RWPE2 (cell line): ENCODE measurements at places on chromosomes 3 and 15.

DNA sequence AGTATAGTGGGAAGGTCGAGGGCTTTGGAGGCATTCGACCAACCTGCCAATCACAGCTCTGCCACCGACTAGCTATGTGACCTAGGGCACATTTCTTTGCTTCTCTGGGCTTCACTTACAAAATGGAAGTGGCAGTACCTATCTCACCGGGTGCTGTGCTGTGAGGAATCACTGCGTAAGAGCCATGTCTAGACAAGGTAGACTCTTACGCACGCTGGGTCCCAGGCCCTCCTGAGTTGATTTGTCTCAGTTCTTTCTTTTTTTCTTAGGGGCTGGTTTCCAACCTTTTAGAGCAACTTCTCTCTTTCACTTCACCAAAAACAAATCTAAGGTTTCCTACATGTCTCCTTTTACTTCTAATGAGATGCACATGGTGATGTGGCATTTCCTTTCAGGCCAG is 18.8 kb downstream of the CA12 start:
- DNase-seq: no peak

DNA sequence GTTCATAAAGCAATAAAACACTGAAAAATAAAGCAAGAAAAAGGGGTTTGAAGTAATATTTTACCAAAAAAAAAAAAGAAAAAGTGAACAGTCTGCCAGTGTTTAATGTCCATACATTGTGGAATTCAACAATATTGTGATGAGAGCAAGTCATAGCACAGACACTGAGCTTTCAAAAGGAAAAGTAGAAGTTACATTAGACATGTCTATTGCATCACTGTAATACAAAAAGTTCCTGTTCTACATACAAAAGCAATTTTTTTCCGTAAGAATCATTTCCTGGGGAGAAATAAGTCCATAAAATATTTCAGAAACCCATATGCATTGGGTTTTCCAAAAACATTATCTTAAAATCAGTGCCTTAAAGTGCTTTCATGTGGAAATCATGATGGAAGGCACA is 11.8 kb upstream of the HDC start:
- no peak for DNase-seq

- DNase-seq: no peak
Observed at GRCh38 chr3:30639937-30640336, 33.5 kb downstream of the TGFBR2 start.

- DNase-seq: no peak
Observed at GRCh38 chr3:172268868-172269267, 179.4 kb downstream of the GHSR start.

- DNase-seq: no peak
Observed at GRCh38 chr3:171770689-171771620, 39.3 kb downstream of the PLD1 start.

DNA sequence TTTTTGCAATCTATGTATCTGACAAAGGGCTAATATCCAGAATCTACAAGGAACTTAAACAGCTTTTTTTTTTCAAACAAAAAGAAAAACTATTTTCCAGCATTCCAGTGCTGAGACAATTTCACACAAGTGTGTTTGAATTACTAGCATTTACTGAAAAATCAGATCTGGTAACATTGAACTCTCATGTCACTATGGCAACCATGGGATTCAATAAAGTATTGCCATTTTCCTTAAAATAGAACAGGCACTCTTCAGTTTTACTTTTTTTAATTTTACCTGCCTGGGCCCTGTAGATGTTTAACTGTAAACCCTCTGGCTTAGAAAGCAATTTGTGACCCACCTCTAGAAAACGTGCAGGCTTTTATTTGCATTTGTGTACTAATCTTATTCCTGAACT is 105.4 kb downstream of the MITF start:
- DNase-seq: no peak

- DNase-seq: peak; percentile 59
Observed at GRCh38 chr15:68421115-68421551, 10.8 kb downstream of the ITGA11 start.

- no peak for DNase-seq
Observed at GRCh38 chr3:45545476-45545875, 49.1 kb upstream of the LIMD1 start.

DNA sequence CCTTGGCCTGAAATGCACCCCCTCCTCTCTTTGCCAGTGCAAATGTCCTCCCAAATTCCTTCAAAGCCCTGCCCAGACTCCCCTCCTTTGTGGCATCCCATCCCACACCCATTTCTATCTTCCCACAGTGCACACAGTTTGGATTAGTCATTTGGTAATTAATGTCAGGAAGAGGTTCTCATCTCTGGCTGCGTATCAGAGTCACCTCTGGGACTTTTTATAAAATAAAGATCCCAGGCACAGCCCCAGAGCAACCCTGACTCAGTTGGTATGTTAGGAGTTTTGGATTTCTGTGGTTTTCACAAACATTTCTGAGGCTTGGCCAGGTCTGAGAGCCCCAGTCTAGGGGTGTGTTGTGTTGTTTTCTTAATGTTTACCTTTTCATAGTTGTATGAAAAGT is 41.6 kb downstream of the C3orf20 start:
- DNase-seq: no peak

- DNase-seq: no peak
Observed at GRCh38 chr3:56919137-56919796, 117.5 kb upstream of the ARHGEF3 start.

GRCh38 chr15:40085266-40085665 is 23.4 kb downstream of the BMF start:
- DNase-seq: no peak

GRCh38 chr3:84904212-84904611 is 54.6 kb upstream of the CADM2 start:
- no peak for DNase-seq

DNA sequence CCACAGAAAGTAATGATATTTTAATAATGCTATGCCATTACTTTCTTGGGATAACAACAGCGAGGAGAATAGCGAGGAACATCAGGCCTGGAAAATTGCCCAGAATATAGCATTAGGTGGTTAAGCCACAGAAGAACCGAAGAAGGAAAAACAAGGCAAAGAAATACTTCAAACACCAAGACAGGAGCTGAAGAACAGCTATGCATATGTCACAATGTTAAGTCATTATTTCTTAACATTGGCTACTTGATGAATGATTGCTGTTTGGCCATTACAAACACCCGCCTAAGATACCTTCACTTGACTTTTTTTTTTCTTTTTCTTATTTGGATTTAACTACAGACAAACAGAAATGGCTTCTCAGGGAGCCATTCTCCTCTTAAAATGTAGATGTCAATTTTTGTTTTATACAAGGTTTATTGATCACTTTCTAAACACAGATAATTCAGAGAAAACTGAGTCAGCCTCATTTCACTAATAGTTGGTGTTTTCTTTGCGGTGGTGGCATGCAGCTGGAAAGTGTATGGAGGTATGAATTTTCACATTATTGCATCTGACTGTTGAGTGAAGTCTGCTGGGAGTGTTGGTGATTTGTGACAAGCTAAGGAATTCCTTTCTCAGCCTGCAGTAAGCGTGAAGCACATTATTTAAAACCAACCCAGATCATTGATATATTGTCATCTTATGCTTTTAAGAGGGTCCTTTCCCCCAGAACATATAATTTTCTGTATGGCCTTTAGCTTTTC is 705.7 kb upstream of the NR2F2 start:
- no peak for DNase-seq

GRCh38 chr3:41489231-41489630 is 289.9 kb downstream of the CTNNB1 start:
- no peak for DNase-seq

DNA sequence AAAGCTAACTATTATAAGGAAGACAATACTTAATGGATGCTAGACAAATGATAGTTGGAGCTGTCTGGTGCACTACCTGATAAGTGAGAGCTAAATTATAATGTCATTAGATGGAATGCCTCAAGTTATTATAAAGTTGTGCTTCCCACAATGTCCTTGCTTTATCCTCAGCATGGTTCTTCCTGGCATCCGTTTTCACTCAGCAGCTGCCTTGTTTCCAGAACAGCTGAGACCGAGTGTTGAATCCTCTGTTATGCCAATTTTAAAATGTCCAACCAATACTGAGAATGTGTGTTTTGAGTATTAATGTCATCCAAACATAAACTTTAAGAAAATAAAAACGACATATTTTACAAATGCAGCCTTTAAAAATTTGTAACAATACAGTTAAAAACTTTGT is 286.7 kb upstream of the SOX2 start:
- DNase-seq: no peak

DNA sequence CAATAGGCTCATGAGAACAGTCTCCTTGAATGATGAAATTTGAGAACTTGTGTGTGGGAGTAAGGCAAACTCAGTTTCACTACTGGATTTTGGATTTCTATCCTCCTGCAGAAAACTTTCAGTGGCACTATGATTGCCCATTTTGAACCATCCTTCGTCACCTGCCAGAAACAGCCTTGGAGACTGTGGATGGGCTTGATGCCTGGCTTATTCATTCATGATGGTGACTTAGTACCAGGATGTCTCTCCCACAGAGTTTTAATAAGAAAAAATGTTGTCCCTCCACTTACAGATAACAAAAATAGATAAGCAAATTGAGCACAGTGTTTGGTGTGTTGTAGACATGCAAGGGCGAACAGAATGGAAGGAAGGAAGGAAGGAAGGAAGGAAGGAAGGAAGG is 53.5 kb upstream of the CPNE4 start:
- DNase-seq: no peak

DNA sequence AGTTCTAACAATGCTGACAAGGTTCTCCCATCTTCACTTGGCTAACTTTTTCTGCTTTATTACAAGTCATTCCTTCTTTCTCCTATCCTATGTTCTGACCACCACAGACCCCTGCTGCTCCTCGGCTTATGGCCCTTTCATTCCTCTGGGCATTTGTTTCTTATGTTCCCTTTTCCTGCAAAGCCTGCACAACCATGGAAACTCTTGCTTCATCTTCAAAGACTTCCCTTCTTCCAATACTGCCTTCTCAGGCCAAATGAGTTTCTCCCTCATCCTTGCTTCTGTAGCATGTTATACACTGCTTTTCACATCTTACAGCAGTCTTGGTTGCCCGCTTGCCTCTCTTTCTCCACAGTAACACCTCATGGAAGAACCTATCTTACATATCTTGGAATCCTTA is 17.9 kb upstream of the ATOSA start:
- DNase-seq: no peak

- DNase-seq: no peak
Observed at GRCh38 chr3:48715174-48715800, 1.7 kb downstream of the IP6K2 start.

DNA sequence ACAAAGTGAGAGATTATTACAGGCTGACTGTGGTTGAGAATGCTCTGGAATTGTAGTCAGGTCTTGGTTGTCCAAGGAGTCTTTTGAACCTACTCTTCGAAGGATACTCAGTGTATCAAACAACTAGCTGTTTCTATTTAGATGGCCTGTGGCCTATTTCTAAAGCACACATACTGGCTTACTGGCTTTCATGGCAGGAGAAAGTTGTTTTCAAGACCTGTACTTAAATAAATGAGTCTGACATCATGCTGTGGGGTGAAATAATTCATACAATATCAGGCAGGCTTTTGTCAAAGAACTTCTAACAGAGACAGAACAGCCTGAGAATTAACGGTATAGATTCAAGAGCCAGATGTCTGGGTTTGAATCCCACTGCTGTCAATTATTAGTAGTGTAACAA is 316.7 kb upstream of the SEMA6D start:
- DNase-seq: no peak

DNA sequence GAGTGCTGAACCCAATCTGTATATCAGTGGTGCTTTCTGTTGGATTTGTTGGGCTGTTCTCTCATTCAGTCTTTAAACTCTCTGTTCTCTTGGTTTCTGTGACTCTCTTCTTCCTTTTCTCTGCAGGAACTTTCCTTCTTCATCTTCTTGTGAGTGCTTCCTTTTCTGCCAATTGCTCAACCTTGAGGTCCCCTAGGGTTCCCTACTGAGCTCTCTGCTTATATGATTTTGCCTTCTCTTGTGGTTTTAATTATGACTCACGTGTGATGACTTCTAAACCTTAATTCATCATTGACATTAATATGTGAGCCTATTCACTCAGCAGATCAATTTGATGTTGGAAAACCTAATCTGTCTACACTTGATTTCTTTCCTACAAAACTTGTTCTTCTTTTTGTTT is 39.4 kb downstream of the MOBP start:
- no peak for DNase-seq

GRCh38 chr3:42569593-42570142 is 12.1 kb downstream of the SEC22C start:
- DNase-seq: no peak

- DNase-seq: no peak
Observed at GRCh38 chr3:186105543-186105942, 3.3 kb downstream of the ETV5 start.

DNA sequence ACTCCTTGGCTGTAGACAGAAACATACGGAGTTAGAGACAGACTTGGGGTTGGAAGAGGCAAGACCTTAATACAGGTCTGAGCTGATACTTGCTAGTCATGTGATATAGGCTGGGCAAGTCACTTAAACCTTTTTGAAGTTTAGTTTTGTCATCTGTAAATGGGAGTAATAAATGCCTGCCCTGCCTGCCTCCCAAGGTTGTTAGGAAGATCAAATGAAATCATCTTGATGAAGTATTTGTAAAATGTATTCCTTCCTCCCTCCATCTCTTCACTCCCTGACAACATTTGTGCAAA is 2.9 kb downstream of the PXK start:
- DNase-seq: no peak

DNA sequence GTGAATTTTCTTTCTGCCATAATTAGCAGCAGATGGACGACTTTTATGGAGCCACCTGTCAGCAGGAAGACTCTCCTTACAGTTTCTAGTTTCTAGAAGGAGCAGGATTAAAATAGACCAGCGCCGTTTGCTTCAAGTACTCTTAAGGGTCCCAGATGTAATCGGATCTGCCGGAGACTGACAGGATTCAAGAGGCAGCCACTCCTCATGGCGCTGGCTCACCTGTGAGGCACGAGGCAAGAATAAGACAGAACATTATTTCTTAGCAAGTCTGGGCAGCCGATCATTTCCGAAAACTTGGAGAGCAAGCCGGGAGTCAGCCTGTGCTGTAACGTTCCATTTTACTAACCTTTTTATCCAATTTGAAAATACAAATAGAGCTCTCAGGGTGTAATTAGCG is 410.4 kb upstream of the RORA start:
- no peak for DNase-seq

DNA sequence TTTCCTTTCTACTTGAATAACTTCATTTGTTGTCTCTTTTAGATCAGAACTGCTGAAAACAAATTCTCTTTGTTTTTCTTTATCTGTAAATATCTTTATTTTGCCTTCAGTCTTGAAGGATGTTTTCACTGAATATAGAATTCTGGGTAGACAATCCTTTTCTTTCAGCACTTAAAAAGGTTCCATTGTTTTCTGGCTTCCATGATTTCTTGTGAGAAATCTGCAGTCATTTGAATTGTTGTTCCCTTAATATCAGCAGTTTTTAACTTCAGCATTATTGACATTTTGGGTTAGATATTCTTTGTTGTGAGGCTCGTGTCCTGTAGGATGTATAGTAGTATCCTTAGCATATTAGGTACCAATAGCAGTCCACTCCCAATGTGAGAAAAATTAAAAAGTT is 65.8 kb downstream of the SV2B start:
- DNase-seq: no peak

DNA sequence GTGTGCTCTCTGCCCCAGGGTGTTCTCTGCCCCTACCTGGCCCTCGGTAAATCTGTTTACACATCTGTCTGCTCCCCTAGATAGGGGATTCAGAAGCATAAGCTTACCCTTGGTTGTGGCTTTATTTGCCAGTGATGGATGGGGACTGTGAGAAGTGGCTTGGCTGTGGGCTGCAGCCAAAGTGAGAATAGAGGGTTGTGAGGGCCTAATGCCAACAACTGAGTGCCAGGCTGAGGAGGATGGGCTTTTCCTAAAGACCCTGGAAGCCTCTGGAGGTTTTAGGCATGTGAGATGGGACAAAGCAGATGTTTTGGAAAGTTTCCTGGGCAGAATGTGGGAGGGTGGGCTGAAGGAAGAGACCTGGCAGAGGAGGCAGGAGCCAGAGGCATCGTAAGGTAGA is 15.4 kb upstream of the APEH start:
- no peak for DNase-seq
